ENCODE measurements at places on chromosomes 5 and 9.

DNA sequence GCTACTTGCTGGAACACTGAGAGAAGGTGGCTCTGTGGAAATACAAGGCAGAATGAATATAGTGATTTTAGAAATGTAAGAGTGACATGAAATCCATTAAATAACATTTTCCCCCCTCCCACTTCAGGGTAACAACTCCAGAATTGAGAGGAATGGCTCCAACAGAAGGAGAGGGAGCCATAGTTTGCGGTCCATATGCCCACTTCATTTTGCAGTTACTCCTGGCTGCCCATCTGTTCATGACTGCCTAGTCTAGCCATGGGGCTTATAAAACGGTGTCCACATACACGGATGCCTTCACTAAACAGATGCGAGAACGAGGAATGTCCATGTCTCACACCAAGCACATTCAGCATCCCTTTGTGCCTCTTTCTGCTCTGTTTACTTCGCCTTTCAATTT, 186.7 kb downstream of the TMEM38B start:
- no peak for DNase-seq

DNA sequence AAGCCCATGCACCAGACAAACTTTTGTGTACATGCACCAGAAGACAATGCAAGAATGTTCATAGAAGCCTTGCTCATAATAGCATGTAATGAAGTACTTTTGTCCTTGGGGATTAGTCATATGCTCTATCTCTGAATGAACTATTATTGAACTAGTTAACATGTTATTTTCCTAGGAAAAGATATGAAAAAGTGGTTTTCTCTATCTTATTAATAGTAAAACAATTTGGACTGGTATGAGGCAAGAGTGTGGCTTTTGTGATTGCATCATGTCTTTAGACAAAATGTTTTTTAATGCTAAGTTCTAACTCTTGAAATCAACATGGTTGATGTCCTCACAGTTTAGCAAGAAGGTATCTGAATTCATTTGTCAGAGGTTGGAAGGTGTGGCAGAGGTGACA, 55.7 kb upstream of the SPDL1 start:
- DNase-seq: no peak

DNA sequence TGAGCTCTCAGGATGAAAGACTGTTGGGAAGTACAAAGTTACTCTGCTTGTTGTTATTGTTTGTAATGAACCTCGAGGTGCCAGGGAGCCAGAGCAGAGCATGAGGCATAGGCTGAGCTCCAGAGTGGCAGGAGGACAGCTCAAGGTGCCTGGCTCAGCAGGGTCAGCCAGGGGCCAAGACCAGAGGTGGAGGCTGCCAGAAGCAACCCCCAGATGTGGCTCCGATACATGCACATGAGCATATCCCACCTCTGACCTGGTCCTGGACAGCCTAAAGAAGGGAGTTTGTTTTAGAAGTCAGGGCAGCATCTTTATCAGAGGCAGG, 105.6 kb downstream of the PSD2 start:
- DNase-seq: no peak

- DNase-seq: peak; percentile 71
Observed at GRCh38 chr9:36008774-36009300, 27.9 kb upstream of the RECK start.

- DNase-seq: no peak
Observed at GRCh38 chr5:81907012-81907635, 64.7 kb upstream of the ATG10 start.
